Amygdala (tissue), 56 donors: ENCODE measurements at places on chromosomes 2 and 18.

DNA sequence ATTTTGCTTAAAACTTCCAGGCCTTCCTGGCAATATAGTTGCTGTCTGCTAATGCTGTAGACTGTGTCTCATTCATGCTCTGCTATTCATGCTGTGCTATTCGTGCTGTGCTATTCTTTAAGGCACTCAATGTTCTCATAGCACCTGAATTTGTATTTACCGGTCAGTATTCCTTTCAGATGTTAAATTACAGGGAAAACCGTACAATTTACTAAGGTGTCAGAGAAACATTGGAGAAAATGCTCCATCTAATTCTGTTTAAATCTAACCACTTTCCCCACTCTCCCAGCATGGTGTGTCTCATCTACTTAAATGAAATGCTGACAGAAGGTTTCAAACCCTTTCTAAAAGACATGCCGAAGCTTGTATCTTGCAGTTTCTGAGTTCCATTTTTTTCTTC is 25.0 kb downstream of the FAM171B start:
- DNase-seq, result no peak

DNA sequence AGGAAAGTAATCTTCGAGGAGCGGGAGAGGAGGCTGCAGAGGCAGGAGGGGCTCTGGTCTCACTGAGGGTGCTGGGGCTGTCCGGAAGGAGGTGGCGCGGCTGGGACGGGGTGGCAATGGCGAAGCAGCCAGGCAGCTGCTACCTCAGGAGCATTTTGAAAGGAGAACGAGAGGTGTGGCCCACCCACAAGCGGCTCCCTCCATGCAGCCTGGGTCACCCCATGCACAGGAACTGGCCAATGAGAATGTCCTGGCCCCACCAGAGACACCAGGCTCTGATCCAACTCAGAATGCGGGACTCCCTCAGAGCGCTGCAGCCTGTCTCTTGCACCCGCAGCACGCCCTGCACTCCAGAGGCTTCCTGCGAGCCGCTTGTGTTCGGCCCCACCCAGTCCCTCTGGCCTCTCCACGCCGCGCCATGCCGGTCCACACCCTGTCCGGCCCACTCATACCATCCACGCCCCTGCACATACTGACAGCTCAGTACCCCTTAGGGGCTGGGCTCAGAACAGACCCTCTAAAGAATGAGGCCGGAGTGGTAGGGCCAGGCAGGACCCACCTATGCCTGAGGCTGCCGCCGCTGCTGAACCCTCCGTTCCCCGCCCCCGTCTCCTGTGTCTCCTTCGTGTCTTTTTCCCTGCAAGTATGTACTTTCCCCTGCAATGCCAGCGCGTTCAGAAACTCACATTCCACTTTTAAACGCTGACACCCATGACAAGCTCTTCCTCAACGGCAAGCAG is 6.4 kb upstream of the BOK start:
- no peak for DNase-seq

- no peak for DNase-seq
Measured at GRCh38 chr2:65116645-65117044, 13.3 kb downstream of the RAB1A start.

- no peak for DNase-seq
Measured at GRCh38 chr2:183935005-183935404, 663.3 kb upstream of the ZNF804A start.

DNA sequence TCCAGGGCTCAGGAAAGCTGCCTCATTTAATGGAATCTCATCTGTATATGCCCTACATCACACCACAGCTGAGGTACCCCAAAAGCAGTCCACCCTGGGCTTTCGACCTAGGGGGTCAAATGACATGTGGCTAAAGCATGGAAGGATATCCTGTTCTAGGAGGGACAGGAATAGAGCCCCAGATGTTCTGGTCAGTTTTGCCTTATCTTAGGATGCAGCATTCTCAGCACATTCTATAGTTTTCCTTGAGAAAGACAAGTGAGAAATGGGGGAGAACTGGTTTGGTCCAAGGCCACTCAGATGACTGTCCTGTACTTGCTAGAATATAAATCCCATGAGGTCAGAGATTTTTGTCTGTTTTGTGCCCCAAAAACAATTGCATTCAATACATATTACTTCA is 688.0 kb upstream of the ZEB2 start:
- no peak for DNase-seq

GRCh38 chr2:211258646-211259335 is 702.4 kb downstream of the CPS1 start:
- DNase-seq, result no peak

DNA sequence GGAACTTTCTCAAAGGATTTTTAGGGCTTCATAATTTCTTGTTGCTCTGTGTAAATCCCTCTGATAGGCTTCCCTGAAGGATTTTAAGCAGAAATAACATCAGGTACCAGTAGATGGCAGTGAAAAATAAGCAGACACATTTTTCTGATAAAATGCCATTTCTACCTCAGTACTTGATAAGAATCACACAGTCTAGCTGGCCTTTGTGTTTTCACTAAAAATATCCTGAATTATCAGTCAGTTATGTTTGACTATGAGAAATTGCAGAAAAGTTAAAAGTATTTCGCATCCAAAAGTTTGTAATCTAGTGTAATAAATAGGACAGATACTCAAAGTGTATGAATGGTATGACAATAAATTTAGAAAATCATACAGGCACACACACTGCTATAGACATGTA is 68.7 kb downstream of the DNAJC10 start:
- no peak for DNase-seq

GRCh38 chr2:63668466-63668865 is 79.7 kb downstream of the MDH1 start:
- no peak for DNase-seq

GRCh38 chr2:21175895-21176646 is 52.3 kb downstream of the TDRD15 start:
- DNase-seq, result no peak

DNA sequence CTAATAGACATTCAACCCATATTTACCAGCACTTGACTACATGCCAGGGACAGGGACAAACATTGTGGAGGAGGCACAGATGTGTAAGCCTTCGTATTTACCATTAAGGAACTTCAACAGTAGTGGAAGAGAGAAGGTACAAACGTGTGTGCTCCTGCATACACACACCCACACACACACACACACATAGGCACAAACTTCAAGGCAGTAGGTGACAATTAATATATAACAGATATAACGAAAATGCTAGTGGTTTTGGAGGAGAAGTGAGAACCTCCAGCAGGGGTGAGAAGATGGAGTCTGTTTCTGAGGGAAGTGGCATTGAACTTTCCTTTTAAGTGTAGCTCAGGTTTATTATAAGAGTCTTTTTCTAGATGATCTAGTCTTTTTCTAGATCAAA is 231.1 kb downstream of the SETBP1 start:
- DNase-seq, result no peak

- no peak for DNase-seq
Measured at GRCh38 chr2:11305338-11305737, 39.1 kb downstream of the ROCK2 start.

GRCh38 chr2:60530660-60531281 is 22.7 kb downstream of the BCL11A start:
- DNase-seq, result no peak

DNA sequence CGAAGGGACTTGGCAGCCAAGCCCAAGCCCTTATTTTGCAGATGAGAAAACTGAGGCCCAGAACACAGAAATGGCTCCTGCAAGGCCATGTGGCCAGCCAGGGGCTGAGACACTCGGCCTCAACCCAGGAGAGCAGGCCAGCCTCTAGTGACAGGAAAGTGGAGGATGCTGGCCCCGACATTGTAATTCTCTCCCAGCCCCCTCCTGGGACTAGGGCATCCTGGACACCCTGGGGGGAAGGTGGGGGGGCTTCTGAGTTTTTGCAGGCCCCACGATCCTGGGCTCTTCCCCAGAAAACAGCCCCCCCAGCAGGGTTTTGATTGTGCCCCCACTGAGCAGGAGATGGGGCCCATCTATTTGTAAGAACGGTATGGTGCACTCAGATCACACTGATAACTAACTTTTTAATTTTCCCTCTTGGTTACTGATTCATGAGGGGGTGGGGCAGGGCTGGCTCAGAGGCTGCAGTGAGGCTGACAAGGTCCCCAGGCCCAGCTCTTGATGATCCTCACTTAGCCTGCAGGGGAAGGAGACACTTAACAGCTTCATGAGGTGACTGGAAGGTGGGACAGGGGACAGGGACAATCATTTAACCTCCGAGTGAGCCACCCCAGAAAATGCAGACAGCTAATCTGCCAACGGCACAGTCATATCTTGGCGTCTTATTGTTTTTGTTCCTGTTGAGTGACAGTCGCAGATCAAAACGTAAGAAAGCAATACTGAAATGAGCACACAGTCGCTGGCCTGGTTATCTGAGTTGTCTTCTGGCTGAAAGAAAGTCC is 18.9 kb downstream of the SMAD7 start:
- DNase-seq, result no peak

DNA sequence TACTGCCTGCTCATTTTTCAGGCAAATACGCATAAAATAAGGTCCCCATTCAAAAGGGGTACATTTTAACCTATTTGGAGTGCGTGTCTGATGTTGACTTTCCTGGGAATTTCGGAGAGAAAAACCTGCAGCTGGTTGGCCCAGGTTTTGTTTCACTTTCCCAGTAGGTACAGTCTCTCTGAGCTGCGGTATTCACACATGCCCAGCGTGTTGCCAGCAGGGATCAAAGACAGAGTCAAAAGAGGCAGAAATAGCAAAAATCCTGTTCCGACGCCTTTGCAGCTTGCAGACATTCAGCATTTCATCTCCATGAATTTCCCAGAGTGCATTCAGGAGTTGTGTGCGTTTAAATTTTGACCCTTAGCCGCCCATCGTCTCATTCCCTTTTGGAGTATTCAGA is 855.4 kb upstream of the CELF4 start:
- DNase-seq, result no peak

DNA sequence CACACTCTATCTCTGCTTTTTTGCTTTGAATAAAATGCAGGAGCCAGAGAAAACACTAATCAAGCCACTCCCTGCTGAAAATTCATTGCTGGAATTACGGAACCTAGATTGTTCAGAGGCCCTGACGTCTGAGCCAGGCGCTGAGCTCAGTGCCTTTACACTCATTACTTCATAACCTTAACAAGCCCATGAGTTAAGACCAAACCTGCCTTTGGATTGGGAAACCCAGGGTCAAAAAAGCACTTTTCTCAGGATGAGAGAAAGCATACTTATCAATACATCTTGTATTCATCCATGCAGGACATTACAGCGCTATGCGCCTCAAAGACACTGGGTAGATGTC is 762 bp downstream of the INO80C start:
- no peak for DNase-seq

- no peak for DNase-seq
Measured at GRCh38 chr2:40213071-40213470, 238.8 kb downstream of the SLC8A1 start.

DNA sequence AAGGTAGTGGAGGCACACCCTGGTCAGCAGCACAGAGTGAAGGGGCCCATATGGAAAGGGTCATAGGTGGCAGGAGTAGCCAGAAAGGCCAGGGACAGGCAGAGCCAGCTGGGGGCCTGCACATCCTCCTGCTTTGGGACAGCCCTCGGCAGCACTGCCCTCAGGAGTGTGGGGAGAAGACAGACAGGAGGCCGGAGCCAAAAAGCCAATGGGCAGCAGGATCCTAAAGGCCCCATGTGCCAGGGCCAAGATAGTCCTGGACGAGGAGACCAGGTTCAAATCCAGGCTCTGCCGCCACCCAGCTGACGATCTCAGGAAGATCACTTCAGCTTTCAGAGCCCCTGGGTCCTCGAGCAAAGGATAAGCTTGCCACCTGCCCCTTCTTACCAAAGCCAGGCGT is 220.1 kb downstream of the TMEM163 start:
- DNase-seq, result no peak

GRCh38 chr18:28359176-28359575 is 182.2 kb upstream of the CDH2 start:
- no peak for DNase-seq

DNA sequence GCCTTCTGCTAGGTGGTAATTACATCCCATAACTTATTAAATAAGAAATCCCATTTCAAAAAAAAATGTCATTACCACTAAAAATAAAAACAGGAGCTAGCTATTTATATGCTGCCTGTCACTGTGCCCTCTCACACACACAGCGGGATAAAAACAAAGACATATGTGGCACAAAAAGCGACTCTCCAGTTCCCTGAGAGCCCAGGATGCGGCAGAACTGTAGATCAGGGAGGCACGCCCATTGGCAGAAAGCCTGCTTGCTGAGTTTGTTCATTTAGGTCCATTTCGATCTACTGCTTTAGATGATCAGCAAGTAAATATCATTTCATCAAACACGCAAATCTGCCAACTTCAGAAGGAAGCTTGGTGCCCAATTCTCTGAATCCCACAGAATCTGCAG is 124.4 kb downstream of the TMEM163 start:
- DNase-seq, result no peak

DNA sequence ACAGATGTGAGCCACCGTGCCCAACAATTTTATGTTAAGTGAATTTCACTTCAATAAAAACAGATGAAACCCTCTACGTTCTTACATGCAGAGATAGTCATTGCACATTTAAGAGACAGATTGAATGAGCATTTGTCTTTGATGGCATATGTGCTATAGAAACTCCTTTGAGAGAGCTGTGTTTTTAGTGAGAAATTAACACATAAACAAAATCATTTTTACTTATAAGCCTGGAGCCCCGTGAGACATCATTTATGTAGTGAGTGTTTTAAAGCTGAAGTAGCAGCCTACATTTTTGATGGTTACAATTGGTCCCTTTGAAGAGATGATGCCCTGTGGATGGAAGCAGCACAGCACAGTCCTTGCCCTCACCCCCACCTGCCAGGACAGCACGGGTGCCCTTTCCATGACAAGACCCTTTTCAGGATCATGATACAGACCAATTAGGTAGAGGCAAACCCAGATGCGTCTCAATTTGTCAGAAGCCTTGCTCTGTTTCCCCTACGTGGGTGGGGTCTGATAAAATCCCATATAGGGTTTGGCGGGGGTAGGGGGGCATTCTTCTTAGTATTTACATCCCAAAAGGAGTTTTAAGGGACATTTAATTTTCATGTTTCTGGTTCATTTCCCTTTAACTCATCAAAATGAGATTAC is 237.1 kb downstream of the BCL2 start:
- DNase-seq, result no peak

GRCh38 chr2:37550190-37550589 is 121.3 kb downstream of the CDC42EP3 start:
- DNase-seq, result no peak

DNA sequence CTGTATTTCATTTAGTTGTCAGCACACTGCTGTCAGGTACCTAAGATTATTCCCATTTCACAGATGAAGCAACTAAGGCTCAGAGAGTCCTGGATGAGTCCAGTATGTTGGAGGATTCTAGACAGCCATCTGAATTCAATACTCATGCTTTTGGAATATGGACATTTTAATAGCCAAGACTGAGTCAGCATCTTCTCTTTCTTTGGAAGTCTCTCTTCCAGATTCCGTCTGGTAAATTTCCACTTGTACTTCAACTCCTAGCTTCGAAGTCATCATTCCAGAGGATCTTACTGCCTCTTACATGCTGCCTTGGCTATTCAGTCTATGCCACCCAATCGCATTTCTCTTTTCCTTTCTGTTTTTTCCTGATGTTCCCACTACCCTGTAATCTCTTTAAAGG is 40.6 kb downstream of the INSIG2 start:
- DNase-seq, result no peak

GRCh38 chr2:55618025-55618274 is 528 bp upstream of the PPP4R3B start:
- DNase-seq, result no peak
